ENCODE measurements at places on chromosomes 16 and 17.

DNA sequence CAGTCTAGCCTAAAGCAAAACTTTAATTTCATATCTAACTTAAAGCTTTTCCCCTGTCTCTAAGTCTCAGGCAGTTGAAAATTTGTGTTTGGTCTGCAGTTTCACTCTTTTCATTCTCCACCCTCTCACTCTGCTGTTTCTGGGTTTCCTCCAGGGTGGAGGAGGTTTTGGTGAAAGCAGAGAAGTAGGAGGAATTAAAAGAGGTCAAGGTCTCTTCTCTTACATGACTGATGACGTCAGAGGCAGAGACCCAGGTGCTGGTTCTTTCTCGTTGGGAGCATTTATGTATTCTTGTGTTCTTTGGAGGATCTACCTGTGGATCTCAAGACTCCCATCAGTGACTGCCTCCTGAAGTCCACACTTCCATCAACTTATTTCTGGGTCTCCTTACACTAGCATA is 2.4 kb upstream of the PSMD11 start:
- no peak for DNase-seq

DNA sequence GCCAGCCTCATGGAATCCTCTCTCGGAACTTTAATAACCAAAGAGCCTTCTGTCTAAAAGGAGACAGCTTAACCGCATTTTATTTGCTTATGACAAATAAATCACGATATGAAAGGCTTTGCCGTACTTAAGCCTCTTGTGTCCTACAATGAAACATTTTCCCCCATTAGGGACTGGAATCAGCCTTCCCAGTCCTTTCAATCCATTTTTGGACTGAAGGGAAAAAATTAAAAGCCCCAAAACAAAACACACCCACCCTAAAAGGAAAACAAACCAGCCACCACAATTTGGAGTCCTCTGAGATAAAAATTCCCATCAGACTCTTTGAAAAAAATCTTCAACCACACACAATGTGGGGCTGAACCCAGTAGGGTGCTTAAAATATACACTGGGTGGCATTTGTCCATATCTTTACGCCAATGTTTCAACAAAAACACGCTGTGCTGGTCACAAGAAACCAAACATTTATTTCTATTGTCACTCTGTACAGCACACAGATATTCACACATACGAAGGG is 3.0 kb downstream of the HOXB4 start:
- DNase-seq: no peak

DNA sequence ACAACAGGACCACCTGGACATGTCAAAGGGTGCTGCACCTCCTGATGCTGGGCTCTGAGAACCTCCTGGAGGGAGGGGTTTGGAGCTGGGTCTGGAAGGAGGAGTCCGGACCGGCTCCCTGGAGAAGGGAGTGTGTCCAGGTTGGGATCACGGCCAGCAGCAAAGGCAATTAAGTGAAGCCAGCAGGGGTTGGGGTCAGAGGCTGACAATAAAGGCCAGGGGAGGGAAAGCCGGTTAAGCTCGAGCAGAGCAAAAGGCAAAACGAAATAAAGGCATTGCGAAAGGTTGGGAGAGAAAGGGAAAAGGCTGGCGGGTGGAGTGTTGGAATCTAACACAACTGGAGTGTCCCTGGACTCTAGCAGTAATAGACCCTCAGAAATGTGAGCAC is 992 bp upstream of the CACNG4 start:
- no peak for DNase-seq

- DNase-seq: peak; percentile 44
Observed at GRCh38 chr17:64001763-64002529, 3.8 kb downstream of the PRR29 start.

DNA sequence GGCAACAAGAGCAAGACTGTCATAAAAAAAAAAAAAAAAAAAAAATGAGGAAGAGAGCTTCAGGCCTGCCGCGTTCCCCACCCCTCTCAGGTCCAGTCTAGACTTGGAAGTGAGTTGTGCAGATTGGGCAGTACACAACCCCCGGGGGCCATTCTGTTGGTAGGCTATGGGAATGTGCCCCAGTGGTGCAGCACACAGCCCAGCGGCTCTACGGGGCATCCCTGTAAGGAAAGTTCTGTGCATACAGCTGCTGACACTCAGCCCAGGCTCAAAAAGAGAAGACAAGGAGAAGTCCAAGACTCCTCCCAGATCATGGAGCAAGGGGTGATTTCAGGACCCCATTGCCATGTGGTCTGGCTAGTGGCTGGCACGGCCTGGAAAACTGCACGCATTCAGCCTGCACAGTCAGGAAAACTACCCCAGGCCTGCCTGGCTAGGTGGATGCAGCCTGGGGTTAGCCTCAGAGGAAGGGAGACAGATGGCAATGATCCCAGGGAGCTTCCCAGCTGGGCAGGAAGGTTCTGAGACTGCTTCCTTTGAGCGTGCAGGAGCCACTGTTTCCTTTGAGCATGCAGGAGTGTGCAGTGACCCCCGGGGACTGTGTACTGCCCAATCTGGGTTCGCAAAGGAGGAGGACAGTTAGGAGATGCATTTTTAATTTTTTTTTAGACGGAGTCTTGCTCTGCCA is 44.8 kb downstream of the PECAM1 start:
- DNase-seq: no peak

- no peak for DNase-seq
Observed at GRCh38 chr17:66353937-66354401, 51.6 kb downstream of the PRKCA start.

DNA sequence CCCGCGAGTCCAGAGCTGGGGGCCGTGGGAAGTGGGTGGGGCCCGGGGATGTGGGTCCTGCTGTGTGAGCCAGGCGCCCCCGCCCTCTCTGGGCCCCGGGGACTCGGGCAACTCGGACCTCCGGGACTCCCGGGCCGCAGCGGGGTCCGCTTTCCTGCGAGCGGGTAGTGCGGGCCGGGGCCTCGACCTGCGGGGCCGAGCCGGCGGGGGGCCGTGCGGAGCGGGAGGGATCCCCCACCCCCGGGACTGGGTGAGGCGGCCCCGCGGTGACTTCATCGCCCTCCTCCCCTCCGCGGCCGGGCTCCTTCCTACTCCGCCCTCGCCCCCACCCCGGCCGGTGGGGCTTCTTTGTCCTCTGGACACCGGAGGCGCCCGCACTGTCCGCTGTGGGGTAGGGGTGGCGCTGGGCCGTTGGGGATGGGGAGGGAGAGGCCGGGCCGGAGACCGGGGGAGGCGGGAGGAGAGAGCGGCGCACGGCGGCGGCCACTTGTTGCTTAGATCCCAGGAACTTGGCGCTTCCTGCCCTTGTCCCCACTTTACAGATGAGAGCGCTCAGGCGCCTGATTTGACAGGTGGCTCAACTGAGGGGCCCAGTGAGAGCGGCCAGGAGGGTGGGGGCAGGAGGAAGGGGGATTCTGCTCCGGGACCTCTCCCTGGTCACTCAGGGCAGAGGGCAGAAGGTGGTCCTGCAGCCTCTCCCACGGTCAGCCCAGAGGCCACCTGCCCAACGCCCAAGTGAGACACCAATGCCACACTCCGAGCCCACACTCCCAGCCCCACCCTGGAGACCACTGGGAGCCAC is 874 bp downstream of the CMTM3 start:
- no peak for DNase-seq

DNA sequence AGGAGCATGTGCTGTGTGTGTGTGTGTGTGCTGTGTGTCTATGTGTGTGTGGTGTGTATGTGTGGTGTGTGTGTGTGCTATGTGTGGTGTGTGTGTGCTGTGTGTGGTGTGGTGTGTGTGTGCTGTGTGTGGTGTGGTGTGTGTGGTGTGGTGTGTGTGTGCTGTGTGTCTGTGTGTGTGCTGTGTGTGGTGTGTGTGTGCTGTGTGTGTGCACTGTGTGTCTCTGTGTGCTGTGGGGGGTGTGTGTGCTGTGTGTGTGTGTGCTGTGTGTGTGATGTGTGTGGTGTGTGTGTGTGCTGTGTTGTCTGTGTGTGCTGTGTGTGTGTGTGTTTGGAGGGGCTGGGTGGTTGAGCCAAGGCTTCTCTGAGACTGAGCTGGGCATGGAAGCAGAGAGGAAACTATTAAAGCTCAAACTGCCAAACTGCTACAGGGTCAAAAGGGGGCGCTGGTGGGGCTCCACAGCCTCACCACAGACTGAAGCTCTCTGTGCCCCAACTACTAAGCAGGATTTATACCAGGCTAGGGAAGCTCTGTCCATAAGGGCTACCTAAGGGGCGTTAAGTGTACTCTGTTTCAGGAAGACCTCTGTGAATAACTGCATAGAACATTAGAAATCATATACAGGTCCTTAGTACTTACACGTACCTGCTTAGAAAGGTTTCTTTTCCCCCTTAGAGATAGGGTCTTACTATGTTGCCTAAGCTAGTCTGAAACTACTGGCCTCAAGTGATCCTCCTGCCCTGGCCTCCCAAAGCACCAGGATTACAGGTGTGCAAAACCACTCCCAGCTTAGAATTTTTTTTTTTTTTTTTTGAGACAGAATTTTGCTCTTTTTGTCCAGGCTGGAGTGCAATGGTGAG is 27.8 kb upstream of the GHDC start:
- peak; percentile 59 for DNase-seq

GRCh38 chr16:51815523-51815922 is 664.5 kb upstream of the SALL1 start:
- DNase-seq: no peak

DNA sequence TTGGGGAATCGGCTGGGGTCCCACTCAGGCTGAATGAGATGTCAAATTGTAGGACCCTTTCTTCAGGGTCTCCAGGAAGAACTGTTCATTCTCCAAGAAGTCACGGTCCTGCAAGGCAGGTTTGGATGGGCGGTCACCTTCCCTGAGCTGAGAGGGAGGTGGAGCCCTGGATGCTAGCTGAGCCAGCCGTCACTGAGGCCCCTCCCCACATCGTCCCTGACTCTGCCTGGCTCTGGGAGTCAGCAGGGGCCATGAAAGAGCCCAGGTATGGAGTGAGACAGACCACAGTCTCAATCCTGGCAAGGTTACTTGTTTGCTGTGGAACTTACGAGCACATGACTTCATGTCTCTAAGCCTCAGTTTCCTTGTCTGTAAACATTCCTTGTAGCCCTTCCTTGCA is 6.0 kb upstream of the MRPL38 start:
- DNase-seq: no peak

GRCh38 chr17:55677446-55677845 is 45.2 kb downstream of the TMEM100 start:
- no peak for DNase-seq

- DNase-seq: no peak
Observed at GRCh38 chr16:49701065-49701685, 154.7 kb downstream of the ZNF423 start.

GRCh38 chr16:56300242-56300623 is 108.9 kb downstream of the GNAO1 start:
- no peak for DNase-seq

Measured in muscle of back (tissue), 13 donors.